Coronary artery (tissue), 2 donors: ENCODE measurements at places on chromosomes 5 and 9.

DNA sequence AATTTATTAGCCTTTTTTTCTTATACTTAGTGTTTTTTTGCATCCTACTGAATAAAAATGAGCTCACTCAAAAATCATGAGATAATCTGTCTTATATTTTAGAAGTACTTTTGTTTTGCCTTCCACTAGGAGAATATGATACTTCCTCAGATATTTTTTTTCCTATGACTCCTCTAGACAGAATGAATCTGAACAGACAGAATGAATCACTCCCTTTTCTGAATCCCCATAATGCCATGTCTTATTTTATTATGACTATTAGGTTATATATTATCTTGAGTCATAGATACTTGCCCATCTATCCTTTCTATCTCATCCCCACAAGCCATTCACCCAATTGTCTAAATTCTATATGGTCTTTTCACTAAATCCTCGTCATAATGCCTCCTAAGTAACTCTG lies 134.6 kb downstream of the BRINP1 start:
- DNase-seq = no peak

- peak; percentile 8 for DNase-seq
These were observed 35.5 kb downstream of the CACNA1B start for GRCh38 chr9:137913132-137913531.

DNA sequence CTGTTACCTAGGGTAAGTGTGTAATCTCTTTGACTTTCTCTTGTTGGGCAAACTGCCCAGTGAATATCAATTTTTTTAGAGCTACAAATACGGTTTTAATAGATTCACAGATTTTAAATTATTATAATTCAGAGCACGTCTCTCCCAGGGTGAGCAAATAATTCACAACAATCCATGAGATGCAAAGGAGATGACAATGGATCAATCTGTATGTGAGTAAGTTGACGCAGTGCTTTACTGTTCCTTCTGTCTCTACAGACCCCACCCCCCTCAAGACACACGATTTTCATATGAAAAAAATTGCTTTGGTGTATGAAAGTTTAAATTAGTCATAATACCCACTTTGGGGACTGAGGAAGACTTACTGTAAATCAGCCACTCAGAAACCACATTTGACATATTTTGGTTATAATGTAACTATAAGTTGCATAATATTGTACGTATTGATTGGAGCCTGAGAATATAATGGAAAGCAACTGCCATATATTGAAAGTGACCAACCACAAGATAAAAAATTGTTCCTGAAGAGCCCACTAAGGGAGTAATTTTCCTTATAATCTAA lies 201.7 kb downstream of the BNC2 start:
- DNase-seq = no peak

- DNase-seq = no peak
These were observed 70.3 kb downstream of the PAPPA start for GRCh38 chr9:116223926-116224325.

DNA sequence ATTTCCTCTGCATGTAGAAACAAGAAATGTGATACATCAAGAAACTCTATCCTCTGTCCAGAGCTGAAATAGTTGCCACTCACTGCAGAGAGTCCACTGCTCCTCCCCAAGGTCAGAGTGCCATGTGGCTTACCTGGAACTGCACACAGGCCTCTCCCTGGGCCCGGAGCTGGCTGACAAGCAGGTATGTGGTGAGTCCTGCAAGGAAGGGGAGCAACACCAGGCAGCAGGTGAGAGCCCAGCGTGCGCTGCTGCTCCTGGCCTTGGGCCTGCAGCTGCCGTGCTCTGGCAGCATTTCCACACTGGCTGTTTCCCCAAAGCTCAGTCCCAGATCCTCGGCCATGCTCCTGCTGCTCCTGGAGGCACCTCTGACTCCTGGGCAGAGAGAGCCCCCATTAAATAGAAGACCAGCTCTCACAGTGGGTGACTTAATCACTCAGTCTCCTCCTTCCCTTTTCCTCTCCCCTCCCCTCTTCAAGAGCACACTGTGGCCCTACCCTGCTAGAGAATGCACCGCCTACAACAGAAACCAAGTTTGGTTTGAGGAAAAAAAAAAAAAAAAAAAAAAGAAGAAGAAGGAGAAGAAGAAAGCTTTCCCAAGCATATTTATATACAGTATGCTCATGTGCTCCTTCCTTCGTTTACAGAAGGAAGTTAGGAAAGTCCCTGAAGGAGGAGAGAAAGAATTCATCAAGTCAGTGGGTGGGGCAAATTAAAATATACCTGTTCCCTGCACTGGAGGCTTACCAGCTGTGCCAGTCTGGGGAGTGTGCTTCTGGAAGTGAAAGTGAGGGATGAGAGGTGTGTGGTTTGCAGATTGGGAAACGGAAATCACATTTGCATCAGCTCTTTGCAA lies at the start of gene TNFSF15:
Gene TNFSF15 (minus strand): TSS at position 370 of the 856 bp plus-strand sequence. CDS start 27 bp downstream, at position 343.
- DNase-seq = no peak

GRCh38 chr5:99061711-99062110 lies 132.9 kb upstream of the CHD1 start:
- no peak for DNase-seq

DNA sequence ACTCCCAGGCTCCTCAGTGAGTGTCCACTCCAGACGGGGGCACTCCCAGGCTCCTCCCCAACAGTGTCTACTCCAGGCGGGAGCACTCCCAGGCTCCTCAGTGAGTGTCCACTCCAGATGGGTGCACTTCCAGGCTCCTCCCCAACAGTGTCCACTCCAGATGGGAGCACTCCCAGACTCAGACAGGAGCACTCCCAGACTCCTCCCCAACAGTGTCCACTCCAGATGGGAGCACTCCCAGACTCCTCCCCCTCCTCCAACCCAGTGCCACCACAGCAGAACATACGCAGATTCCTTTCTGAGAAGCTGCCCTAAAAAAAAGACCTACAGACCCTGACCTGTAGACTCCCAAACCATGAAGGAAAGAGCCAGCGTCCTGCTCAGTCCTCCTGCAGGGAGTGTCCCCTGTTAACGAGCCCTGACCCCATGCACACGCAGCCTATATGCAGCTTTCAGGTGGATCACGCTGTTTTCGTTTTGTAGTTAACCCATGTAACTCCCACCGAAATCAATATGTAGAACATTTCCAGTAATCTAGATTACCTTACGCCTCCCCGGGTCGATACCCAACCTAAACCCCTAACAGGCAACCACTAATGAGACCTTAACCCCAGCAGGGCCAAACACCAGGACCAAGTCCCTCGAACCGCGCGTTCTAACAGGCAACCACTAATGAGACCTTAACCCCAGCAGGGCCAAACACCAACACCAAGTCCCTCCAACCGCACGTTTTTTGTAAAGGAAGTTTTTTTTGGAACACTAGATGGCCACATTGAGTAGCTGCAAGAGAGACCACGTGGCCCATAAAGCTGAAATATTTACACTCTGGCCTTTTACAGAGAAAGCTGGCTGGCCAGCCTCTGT lies 15.7 kb downstream of the PNPLA7 start:
- no peak for DNase-seq

DNA sequence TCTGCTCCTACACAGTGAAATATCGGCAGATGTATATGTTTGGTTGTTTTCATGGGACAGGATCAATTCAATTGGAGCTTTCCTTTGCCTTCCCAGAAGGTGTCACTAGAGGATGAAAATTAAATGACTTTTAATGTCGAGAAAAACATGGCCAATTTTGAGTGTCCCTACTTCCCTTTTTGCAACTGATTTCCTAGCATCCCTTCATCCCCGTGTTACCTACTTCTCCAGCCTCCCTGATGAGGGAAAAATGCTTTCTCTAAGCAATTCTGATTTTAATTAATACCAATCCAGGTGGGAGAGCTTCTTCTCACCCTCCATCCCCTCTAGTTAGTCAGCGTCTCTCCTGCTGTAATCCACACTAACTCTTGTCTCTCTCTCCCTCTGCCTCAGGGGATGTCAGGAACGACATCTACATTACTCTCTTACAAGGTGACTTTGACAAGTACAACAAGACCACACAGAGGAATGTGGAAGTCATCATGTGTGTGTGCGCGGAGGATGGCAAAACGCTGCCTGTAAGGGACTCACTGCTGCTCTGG lies 64.9 kb downstream of the DOCK2 start:
- DNase-seq = no peak

GRCh38 chr9:131405428-131405827 lies 11.5 kb downstream of the PRRC2B start:
- DNase-seq = no peak

DNA sequence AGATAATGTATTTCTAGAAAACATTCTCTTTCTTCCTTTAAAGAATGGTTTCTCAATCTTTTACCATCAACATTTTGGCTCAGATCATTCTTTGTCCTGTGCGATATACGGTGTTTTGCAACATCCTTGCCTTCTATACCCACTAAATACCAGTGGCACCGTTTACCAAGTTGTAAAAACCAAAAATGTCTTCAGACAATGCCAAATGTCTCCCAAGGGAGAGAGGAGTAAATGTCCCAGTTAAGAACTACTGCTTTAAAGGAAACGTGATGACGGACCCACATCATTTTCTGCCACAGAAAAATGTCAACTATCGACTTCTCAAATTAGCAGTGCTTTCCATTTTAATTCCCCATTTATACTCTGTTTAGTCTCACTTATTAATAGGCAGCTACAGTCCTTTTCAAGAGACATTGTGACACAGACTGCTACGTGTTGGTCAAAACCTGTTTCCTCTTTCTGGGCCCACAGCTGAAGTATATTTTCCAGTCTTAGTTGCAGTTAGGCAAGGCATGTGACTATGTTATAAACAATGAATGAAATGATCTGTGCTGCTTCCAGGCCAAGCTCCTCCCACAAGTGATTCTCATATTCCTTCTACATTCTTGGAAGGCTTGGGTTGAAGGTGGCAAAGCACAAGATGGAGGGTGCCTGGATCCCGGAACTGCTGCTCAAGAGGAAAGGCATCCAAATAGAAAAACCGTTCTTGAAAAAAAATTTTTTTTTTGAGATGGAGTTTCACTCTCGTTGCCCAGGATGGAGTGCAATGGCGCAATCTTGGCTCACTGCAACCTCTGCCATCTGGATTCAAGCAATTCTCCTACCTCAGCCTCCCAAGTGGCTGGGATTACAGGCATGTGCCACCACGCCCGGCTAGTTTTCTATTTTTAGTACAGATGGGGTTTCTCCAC lies 8.8 kb downstream of the PRXL2C start:
- no peak for DNase-seq

DNA sequence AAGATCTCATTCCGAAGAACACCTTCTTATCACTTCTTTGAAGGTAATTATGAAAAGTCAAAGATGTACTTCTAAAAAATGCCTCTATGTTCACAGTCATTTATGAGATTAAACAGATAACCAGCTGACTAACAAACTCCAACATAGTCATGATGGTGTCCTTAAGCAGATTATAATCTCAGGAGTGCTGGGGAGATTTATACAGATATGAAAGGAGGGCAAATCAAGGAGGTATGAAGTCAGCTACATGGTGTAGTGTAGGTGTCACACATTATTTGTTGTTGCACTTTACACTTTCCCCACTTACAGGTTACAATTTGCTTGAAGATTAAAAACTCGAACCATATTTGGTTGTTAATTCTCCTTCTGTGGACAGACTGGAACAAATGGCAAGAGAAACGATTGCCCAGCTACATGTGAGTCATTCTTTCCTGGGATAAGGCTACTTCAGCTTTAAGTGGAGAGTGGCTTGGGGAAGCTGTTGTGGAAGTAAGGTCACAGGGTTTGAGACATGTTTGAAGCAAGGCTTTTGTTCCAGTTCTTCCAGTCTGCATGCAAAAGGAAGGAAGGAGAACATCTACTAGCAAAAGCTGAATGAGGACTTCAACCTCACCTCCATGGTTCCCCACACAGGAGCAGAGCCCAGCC lies 320.1 kb downstream of the ADGRV1 start:
- no peak for DNase-seq

DNA sequence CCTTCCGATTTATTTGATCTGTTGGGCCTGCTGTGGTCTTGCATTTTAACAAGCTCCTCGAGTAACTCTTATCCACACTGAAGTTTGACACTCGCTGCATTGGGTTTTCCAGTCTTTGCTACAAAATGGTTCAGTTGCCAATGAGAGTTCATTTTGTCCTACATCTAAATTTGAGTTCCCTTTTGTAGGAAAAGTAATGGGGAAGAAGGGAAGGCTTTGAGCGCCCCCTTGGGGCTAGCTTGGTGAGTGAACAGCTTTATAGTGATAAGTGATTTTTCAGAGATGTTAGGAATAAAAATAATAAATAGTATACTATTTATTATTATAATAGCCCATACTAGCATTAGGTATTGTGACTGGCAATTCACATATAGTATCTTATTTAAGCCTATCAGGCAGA lies 89.9 kb upstream of the GNAQ start:
- DNase-seq = no peak

DNA sequence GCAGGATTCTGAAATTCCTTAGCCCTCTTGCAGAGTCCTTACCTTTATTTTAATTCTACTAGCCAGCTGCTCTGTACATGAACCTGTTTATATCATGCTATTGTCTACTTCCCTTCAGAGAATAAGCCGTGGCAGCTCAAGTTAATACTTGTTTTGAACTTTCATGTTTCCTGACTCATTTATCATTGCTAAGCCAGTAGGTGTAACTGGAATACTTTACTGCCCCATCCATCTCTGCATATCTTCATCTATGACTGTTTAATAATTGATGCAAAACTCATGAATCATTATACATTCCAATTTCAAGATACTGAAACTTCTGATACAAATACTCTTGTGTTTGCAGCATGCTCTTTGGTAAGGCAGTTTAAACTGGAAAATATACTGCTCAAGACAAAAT lies 174.7 kb downstream of the PPP2R2B start:
- DNase-seq = no peak

DNA sequence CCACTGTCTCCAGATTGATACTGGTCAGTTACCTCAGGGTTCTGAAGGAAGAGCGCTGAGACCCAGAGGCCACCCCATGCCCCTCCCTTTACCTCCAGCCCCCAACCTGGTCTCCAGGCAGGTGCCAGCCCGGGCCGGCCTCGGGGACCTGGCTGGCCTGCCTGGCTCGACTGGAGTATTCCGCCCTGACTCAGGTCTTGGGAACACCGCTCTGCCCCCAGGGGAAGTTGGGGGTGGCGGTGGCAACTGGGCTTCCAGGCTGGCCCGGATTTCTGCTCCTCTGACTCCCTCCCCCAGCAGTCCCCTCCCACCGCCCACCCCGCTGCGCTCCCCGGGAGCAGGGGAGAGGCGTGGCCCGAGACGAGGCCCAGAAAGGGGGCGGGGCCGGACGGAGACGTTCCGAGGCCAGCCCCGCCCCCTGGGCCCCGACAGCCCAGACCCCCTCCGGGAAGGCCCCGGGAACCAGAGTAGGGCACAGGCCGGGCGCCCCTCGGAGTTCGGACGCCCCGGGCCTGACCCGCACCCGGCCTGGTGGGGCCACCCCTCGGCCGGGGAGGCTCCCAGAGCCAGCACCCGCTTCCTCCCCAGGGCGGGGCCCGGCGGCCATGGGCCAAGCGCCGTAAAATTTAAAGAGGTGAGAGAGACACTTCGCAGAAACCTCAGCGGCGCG lies 82.5 kb upstream of the ZBTB43 start:
- no peak for DNase-seq

- DNase-seq = no peak
These were observed 462.5 kb upstream of the TYRP1 start for GRCh38 chr9:12230708-12231107.
